Activated CD4-positive, alpha-beta T cell treated with anti-CD3 and anti-CD28 coated beads, Interleukin-2, amount 50 U/mL, for 1 hour (primary cell): ENCODE measurements at places on chromosomes 6 and 20.

GRCh38 chr6:16360365-16360764 is 122.0 kb downstream of the GMPR start:
- DNase-seq = no peak

GRCh38 chr20:51696304-51697071 is 71.7 kb downstream of the ATP9A start:
- no peak for DNase-seq

DNA sequence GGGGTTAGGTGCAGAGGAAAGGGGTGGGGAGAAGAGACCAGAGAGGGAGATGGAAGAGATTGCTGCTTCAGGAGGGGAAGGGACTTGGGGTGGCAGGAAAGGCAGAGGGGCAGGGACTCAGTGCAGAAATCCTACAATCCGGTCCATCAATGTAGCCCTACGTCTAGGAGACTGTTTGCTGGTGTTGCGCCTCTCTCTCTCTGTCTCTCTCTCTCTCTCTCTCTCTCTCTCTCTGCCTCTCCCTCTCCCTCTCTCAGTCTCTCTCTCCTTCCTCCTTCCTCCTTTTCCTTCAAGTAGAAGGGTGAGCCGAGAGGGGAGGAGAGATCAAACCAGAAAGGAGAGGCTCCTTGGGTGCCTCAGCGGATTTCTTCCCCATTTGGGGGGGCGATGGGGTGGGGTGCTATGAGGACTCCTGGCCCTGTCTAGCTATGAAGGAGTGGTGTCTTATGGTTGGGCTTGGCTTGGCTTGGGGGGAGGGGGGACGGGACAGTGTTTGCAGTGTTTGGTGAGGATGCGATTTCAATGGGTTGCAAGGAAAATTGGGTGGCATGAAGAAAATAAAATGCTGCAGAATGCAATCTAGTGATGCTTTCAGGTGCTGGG is 181.2 kb downstream of the TBXT start:
- no peak for DNase-seq

DNA sequence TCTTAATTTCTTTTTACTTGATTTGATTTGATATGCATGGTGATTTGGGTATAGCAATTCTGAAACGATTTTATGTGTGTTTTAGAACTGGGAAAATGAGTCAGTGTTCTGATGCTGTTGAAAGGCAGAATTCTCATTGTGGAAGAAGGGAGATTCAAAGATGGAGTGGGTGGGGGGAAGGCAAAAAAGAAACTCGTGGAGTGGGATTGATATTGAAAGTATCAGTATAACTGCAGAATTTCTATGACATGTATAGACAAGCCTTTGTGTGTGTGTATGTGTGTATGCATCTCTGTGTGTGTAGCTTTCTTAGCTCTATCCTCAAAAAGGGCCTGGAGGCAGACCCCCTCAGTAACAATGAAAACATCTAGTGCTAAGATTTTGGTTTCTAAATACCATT is 184.3 kb upstream of the OLIG3 start:
- no peak for DNase-seq

DNA sequence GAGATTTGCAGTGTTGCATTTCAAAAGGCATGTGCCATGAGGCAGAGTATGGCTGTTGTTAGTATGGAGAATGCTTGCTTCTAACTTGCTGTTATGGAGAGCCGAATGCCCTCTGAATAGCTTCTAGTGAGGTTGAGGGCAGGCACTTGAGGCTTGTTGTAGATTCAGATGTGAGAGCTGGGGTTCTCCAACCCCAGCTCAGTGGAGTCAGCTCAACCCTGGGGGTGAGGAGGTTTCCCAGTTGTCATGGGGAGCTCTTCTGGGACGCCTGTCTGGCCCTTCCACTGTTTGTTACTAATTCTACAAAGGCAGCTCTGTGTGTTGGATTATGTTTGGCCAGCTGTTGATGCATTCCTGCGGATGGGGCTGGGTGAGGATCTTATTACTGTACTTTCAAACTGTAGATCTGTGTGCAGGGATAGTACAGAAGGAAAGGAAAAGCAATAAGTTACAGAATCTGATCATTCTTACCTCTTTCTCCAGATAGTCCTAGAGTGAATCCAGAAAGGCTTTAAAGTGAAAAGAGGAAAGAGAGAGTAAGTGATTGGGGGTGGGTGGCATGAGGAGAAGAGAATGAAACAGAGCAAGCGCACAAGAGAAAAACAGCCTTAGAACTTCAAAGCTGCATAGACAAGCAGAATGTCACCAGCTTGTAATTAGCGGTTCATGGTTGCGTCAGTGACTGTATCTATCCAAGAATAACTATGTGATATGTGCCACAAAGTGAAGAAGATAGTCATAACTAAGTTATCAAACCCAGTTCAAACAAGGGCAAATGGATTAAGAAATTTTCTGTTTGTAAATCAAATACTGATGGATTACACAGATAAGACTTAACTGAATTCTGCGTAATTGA is 148.7 kb downstream of the PRL start:
- no peak for DNase-seq

- no peak for DNase-seq
These were observed 9.1 kb downstream of the GPR6 start for GRCh38 chr6:109987196-109987595.
